ENCODE measurements at places on chromosomes 16 and 17.
A peak's percentile ranks its signal among the peaks of the same experiment; 100 is the strongest.

DNA sequence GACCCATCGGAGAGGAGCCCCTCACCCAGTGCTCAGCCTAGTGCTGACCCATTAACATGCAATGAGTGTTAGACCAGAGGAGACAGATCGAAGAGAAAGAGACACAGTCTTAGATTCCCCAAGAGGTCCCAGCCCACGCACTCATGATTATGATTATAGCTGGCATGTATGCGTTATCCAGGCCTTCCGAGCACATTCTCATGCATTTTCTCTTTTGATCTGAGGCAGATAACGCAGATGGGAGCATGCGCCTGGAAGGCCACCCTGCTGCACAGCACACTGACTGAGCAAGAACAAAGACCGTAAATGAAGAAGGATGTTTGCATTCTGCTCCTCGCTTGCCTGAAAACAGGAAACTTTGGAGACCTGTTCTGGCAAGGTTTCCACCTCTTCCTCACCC lies 232.7 kb downstream of the SOX9 start:
- DNase-seq = no peak

GRCh38 chr17:8447799-8448198 lies 12.1 kb downstream of the NDEL1 start:
- no peak for DNase-seq

GRCh38 chr17:17762744-17763105 lies 74.1 kb downstream of the SREBF1 start:
- DNase-seq = no peak

GRCh38 chr17:50125420-50125997 lies 4.5 kb downstream of the SAMD14 start:
- no peak for DNase-seq

DNA sequence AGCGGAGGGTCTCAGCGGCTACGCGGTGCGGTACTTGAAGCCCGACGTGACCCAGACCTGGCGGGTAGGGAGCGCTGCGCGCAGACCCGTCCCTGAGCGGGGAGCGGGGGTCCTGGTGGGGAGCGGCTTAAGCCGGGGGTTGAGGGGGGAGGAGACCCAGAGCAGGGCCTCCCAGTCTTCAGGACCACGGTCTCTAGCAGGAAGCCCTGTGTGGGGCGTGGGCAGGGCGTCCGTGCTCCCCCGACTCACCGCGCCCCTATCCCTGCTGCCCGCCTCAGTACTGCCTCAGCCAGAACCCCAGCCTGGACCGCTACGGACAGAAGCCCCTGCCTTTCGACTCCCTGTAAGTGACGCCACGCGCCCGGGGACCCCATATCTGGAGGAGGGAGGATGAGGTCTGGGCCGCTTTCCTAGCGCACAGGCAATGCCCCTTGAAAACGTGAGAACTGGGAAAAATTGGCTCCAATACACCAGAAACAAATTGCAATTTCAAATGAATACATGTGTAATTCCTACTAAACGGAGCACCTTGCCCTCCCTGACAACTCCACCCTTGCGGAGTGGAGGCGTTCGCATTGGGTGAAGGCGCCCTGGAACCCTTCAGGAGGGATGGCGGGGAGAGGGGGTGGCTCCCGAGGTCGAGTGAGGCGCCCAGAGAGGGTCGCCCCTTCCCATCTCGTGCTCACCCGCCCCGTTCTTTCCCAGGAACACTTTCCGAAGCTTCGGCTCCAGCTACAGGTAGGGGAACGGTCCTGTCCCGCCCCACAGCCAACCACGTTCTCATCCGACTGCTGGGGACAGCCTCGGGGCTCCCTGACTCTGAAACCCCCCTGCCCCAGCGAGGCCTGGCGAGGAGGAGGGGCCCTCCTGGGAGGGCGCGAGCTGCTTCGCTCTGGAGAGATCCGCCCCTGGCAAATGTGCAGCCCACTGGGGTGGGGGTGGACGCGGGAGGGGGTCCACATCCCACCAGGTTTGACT lies 14.6 kb upstream of the CNGB1 start:
- no peak for DNase-seq

DNA sequence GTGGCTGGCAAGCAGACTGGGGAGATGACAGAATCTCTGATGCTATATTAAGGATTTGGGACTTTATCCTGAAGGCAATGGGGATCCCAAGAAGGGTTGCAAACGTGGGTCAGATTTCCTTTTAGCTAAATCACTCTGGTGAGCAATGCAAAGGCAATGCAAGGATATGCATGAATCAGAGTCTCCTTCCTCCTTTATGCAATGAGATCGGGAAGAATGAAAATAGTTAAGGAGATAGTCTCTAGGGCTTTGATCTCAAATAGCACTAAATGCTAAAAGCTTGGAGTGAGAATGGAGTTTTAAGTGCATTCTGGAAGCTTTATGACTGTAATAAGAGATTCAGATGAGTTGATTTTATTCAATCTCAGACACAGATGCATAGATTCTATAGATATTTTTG lies 27.2 kb upstream of the SHISA9 start:
- DNase-seq = no peak

DNA sequence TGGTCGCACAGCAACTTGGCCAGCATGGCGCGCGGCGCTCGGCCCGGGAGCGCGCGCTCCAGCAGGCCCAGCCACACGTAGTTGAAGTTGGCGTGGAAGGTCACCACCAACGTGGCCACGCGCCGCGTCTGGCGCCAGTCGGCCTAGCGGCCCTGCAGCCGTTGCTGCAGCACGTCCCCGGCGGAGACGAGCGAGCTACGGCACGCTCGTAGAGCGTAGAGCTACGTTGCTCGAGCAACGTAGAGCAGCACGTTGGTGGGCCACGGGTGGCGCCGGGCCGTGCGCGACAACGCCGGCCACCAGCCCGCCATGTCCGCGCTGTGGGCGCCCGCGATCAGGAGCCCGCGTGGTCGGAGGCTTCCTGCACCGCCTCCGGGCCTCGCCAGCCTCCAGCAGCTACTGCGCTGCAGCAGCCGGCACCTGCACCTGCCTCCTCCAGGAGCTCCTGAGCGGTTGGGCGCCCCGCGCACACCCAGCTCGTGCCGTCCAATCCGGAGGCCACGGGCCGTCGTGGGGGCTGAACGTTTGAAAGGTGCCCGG lies 13.4 kb upstream of the SULT1A1 start:
- peak; percentile 38 for DNase-seq

- DNase-seq = no peak
These were observed 1.5 kb downstream of the SNX29 start for GRCh38 chr16:11978080-11978479.

GRCh38 chr17:77592106-77592865 lies 366.2 kb upstream of the TNRC6C start:
- no peak for DNase-seq

DNA sequence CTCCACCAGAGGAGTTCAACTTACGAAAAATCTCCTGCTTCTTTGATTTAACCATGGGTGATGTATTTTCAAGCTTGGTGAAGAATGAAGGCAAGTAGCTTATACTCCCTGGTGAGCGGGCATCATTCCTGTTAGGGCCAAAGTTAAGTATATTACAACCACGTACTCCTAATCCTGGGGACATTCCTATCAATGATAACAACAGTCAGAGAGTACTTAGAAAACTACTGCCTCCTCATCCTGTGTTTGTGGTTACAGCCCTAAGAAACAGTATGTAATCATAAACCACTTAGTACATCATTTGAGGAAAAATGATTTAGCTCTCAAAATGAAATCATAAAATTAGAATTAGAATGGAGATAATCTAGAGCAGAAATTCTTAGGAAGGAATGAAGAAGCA lies 47.3 kb downstream of the TTC19 start:
- no peak for DNase-seq

DNA sequence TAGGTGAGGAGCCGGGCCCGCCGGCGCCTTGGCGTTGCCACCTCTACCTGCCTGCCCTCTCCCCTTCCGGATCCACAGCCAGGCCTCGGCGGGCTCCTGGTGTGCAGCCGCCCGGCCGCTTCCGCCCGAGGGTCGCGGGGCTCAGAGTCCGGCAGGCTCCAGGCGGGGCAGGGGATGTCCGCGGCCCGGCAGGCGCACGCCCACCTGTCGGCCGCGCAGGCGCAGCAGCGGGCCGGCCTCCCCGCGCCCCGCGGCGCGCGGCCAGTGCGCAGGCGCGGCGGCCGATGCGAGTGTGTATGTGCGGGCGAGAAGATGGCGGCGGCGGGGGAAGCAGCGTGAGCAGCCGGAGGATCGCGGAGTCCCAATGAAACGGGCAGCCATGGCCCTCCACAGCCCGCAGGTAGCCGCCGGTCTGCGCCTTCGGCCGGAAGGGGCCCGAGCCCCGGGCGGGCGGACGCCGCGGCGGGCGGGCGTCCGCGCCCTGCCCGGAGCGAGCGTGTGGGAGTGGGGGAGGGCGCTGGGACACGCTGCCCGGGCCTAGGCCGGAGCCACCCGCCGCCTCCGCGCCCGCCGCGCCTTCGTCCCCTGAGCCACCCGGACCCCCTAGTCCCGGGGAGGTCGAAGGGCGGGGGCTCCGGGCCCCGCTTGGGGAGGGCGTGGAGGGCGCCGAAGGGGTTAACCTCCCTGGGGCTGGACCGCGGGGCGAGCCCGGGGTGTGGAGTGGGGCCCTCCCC lies at the start of gene USP10:
USP10 (plus strand) TSS at position 289 of the 734 bp plus-strand sequence; CDS start at position 380, 91 bp downstream.
- DNase-seq = peak; percentile 74

DNA sequence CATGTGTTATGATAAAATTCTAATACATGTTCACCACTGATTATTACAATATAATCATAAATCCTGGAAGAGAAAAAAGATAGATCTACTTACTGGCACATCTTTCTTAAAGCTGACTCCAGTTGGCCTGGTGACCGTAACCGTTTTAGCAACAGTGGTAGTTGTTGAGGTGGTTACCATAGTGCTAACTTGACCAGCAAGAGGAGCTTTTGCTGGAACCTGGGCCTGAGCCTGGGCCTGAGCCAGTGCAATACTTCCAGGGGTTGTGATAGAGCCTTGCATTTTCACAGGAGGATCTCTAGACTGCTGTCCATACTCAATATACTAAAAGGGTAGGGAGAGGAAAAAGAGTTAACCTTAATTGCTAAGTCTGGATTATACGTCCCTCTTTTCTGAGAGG lies 36.2 kb downstream of the SETD6 start:
- no peak for DNase-seq

- DNase-seq = no peak
These were observed 648 bp upstream of the ERCC4 start for GRCh38 chr16:13919330-13919682.

DNA sequence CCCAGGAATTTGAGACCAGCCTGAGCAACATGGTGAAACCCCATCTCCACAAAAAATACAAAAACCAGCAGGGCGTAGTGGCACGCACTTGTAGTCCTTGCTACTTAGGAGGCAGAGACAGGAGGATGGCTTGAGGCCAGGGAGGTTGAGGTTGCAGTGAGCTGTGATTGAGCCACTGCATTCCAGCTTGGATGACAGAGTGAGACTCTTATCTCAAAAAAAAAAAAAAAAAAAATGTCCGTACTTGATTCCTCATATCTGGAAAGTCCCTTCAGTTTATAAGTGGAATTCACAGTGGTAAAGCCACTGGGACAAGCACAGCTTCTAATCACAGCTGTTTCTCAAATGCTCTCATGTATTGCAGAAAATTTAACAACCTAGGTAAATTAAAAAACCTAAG lies 78.6 kb upstream of the CREBBP start:
- DNase-seq = no peak

- DNase-seq = no peak
These were observed at the start of gene NOG for GRCh38 chr17:56593646-56594319. NOG (plus strand) TSS chr17:56593699; CDS start chr17:56594224, 525 bp downstream.

GRCh38 chr17:31079731-31080130 lies 15.0 kb upstream of the NF1 start:
- no peak for DNase-seq

DNA sequence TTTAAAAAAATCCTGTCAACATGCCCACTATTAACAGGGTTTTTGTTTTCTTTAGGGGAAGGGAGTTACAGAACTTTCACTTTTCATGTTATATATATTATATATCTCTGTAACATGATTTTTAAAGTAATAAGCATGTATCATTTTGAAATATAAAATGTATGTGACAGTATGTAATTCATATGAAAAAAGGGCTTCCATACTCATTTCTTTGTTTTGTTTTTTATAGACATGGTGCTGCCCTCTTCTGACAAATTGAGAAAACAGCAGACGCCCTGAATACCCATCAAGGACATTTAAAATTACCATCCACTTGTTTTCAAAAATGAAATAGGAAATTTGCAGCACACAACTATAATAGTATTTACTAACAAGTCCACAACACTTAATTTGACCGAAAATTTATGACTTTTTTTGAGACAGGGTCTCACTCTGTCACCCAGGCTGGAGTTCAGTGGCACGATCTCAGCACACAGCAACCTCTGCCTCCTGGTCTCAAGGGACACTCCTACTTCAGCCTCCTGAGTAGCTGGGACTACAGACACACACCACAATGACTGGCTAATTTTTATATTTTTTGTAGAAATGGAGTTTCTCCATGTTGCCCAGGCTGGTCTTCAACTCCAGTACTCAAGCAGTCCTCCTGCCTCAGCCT lies 30.4 kb downstream of the CFDP1 start:
- DNase-seq = no peak

DNA sequence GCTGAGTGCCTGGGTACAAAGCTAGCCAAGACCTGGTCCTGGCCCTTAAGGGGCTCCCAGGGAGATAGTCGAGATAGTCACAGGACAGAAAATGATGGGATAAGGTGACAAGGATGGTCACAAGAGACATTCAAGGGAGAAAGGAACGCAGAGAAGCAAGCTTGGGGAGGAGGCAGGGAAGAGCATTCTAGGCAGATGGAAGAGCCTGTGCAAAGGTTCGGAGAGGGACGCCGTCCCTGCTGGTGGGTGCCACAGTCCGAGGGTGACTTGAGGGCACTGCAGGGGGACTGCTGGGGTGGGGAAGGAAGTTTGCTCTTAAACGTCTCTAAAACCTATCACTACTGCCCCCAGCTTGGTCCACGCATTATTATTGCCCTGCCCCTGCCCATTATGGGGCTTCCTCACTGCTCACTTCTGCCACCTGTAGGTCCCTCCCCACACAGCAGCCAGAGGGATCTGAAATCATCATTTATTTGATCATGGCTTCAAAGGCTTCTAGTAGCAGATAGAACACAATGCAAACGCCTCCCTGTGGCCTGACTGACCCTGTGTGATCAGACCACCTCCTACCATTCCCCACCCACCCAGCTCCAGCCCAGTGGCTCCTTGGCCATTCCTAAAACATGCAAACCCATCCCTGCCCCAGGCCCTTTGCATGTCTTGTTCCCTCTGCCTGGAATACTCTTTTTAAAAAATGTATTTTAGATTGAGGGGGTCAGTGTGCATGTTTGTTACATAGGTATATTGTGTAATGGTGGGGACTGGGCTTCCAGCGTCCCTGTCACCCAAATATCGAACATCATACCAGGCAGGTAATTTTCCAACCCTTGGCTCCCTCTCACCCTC lies 60.3 kb downstream of the RMI2 start:
- DNase-seq = no peak

All from NK-92 treated with Interleukin-12 subunit alpha and Interleukin-12 subunit beta, amount 100 ng/mL, for 24 hours (cell line).